ENCODE measurements at places on chromosomes 3 and 15.

DNA sequence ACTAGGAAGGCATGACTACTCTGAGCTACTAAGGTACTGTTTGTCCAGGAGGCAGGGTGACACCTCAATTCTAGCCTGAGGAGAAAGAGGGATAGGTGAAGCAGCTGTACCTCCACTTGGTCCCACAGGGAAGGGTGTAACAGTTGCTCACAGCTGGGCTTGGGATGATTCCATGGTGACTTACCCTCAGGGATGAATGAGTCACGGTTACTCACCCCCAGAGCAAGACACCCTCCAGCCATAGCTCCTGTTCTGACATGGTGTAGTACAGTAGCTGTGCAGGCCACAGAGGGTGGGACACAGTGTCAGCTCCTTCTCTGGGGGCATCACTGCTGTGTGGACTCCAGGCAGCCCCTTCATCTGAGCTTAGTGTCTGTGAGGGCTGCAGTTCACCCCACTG lies 868.6 kb upstream of the SEMA6D start:
- DNase-seq: no peak

DNA sequence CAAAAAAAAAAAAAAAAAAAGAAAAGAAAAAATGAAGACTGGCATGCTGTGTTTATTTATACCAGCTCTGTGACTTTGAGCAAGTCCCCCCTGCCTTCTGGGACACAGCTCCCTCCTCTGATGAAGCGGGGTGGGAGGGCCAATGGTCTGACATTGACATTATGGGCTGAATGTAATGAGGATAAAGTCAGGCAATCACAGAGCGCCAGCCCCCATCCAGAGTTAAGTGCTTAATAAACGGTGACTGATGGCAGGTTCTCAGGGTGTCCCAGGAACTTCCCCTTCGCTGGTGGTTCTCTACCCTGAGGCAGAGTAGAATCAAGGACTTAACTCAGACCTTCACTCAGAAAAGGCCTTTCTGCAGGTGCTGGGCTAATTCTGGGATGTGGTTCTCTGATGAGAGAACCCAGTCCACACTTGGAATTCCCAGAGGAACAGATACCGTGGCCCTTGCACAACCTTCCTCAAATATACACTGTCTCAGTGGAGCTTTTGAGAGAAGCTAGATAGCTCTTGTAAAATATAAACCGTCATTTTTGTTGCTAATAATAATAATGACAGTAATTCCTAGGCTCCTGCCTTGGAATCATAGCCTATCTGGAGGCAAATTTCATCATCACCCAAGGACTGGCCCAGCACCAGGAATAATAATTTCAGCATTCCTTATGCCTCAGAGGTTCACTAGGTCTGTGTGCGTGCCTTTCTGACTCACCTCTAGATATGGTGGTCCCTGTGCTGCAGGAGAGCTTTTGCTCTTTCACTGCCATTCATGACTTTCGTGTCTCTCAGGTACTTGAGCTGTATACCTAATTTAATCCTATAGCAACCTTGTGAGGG lies 115.8 kb downstream of the RPLP1 start:
- no peak for DNase-seq

GRCh38 chr3:72337480-72337855 lies 510.8 kb downstream of the SHQ1 start:
- DNase-seq: no peak

- no peak for DNase-seq
Observed at GRCh38 chr15:99406716-99407487, 155.6 kb downstream of the LRRC28 start.

DNA sequence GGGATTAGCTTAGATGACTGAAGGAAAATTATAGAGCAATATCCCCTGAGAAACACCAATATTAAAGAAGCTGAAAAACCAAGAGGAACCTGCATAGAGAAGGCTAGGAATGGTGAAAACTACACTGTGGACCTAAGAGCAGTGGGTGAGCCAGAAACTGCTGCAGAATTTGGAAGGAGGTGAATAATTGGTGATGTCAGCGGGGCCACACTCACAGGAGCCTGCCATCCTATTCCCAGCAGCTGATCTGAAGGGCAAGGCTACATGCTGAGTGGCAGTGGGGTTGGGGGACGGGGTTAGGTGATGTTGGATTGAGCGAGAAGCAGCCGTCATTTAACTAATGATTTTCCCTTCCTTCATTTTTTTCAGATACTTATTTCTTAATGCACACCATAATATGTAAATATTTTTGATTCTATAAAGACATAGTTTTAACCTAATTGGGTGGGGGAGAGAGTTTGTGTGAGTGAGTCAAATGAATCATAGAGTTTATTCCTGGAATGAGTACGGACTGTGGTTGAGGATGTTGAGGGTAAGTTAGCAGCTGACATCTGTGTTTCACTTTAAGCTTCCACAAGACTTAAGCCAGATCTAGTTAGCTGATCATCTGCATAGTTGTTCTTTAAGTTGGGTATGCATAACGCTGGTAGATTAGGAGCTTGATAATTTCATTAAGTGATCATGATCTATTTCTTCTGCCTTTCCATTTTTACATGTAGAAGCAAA lies 222.8 kb downstream of the PTPRG start:
- no peak for DNase-seq

DNA sequence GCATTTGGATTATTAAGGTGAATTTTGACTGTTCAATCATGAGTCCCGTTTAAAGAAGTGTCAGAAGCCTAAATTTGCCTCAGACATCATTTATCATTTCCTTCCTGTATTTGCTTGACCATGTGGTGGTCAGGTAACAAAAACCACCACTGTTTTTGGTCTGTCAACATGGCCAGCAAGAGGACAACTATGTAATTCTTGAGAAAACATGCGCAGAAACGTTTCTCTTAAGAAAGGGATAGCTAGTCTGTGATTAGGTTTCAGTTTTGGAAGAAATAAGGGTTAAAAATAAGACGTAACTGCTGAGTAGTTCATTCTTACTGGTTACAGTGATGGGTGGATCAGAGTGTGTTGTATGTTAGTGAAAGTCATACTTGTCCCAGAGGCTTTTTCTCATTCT lies 204.5 kb downstream of the AKAP13 start:
- peak; percentile 69 for DNase-seq

GRCh38 chr3:53616971-53617892 lies 122.8 kb downstream of the CACNA1D start:
- DNase-seq: no peak

GRCh38 chr3:45583021-45583851 lies 11.3 kb upstream of the LIMD1 start:
- no peak for DNase-seq

DNA sequence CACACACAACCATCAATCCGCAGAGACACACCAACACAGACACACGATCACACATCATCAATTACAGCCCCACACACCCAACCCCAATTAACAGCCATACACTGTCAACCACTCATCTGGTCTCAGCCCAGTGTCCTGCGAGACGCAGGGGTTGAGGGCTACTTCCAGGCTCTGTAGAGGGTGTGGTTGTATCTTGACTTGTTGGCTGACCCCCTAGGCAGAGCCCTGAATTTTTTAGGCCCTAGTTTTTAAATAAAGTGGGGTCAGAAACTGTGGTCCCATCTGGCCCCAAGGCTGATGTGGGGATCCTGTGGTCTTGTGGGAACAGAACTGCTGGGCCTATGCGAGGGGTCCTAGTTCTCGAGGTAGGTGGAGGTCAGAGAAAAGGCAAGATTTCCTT lies 9.2 kb downstream of the VILL start:
- no peak for DNase-seq

DNA sequence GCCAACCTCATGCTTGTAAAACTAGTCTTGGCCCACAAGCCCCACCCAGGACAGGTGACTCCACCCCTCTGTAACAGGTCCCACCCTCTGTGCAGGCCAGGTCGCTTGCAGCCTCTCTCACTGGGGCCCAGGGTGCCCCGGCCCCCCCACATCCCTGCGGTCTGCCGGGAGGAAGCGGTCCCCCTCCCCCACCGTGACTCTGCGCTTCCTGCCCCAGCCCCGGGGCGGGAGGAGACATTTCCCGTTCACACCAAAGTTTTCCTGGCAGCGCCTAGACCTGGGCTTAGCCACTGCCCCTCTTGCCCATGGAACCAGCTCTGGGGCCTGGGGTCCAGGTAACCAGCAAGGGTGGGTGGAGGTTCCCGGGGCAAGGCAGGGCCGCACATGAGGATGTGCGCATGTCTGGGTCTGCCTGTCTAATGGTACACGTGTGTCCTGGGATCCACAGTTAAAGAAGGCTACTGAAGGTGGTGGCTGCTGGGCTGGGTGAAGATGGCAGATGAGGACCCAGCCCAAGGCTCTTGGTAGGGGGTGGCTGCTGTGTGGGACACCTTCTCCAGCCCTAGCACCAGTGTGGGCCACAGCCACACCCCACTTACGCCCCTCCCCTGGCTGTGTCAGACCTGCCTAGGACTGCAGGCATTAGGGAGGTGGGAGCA lies 8.4 kb downstream of the NBEAL2 start:
- DNase-seq: peak; percentile 95

DNA sequence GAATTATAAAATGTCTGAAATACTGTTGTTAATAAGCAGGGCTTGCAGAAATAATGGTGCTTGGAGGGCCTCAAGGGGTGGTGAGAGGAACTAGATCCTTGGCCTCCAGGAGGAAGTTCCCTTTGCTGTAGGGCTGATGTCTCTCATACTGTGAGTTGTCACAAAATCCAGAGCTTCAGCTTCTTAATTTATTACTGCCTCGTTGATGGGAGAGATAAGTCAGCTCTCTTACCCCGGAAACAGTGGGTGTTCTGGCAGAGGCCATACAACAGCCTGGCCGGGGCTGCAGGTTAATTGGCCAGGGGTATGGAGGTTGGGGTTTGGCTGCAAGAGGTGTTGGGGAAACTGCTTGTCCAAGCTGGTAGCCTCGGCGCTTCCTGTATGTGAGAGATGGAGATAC lies 15.5 kb downstream of the MAPKAPK3 start:
- DNase-seq: no peak

DNA sequence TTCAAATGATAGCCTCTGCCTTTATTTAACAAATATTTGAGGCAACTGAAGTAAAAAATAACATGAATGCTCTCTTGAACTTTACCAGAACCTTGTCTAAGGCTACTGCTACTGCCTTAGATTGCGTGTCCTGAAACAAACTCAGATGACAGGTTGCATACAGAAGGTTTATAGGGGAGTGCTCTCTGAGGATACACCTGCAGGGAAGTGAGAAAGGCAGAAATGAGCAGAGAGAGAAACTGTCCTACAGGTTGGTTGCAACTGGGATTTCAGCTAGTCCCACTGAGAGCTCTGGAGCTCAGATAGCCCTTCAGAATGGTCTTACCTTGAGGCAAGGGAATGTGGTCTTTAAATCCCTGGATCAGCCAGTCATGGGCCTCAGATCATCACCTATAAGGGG lies 165.5 kb downstream of the IL5RA start:
- peak; percentile 85 for DNase-seq

GRCh38 chr15:22980189-22981050 lies at the start of gene CYFIP1:
Gene CYFIP1 (minus strand): TSS chr15:22980368. CDS start chr15:22947285, 33,083 bp downstream.
- peak; percentile 60 for DNase-seq

- DNase-seq: no peak
Observed at GRCh38 chr15:80228959-80229610, 22.9 kb downstream of the CTXND1 start.

GRCh38 chr3:127141921-127142730 lies 50.8 kb upstream of the PRR23E start:
- no peak for DNase-seq

- DNase-seq: no peak
Observed at GRCh38 chr3:185764980-185765370, 59.9 kb downstream of the IGF2BP2 start.

DNA sequence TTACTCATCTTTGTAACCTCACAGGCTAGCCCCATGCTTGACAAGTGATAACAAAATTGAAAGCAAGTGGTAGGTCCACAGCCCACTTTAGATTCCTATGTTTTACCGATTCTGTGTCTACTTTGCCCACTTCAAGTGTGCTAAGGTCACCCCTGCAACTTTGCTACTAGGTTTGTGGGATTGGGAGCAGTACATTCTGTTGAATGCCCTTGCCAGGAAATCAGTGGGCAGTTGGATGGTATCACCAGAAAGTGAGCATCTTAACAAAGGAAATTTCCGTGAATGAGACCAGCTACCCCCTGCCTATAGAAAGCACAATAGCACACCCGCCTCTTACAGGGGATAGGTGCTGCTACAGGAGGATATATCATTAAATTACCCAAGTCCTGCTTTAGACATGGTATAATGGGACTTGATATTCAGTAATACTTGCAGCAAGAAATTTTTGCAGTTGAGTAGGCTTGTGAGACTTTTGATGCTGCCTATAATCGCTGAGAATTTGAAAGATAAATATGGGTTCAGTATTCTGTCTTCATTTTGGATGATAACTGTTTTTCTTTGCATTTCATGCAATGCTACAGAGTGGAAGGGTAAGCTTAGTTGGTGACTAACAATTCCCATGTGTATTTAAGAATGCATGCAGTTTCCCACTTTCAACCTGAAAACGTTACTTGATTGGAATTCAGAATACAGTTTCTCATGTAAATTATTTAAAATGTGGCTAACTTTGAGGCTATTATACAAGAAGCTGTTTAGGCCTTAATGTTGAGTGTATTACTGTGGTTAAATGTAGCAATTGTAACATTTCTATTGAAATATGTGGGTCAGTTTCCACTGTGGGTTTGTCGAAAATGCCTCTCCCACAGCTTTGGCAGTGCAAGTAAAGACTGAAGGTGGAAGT lies 9.5 kb downstream of the EBLN2 start:
- no peak for DNase-seq

DNA sequence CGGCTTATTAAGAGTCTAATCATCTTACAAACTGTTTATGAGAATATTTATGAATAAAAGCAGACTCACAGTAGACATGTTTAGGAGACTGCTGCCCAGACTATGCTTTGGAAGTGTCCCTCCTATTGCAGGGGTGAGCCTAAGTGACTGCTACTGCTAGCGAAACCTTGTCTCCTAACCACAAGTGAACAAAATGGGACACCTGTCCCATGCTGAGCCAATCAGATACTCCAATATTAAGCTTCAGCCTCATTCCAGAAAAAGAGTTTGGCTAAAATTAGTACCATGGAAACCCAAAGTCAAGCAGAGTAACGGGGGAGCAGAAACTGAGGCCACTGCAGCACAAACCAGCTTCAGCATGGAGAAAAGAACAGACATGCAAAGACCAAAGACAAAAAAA lies 4.6 kb downstream of the DENND6A start:
- DNase-seq: peak; percentile 61

- no peak for DNase-seq
Observed at GRCh38 chr3:130462089-130462488, 54.9 kb upstream of the COL6A6 start.

DNA sequence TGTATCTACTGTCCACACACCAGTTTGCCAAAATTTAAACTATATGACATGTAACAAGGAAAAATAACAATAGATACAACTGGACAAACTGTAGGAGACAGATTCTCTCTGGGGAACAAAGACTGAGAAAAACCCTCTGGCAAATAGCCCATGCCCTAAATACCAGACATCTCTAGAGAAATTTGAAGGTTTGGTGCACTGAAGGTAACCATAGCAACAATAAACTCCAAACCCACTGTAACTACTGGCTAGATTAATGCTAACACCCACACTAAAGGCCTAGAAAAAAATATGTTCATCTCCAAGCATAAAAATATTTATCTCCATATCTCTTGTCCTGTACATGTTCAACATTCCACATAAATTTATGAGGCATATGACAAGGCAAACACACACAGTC lies 267.1 kb downstream of the STXBP5L start:
- DNase-seq: no peak

All from GM12865 (cell line).